ENCODE measurements at places on chromosomes 13 and 19. TPM values are rescaled to one million over a fixed set of nuclear protein-coding genes. Genes with fewer than 3 reads are reported as not detected.

The ZNF525 gene
- total RNA-seq: 13.7 TPM

The KMT2B gene
- 18.8 TPM for total RNA-seq

The IGFL2 gene
- not detected for total RNA-seq

The TMPRSS9 gene
- 0.09 TPM for total RNA-seq

DNA sequence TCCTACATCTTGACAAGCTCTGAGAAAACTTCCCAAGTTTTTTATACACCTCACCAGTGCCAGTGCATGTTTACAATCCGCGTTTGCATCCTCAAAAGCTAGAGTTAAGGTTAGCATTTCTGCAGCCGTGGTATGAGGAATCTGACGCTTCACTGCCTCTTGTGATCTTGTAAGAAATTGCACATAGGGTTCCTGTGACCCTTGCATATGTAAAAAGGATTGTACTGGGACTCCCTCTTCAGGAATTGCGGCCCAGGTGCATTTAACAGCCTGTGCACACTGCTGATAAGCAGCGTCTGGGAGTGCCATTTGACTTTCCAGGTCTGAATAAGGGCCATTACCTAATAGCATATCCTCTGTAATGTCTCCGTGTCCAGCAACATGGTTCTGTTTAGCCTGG, 15.3 kb downstream of the FPR3 start:
- H3K4me1 ChIP-seq: no peaks in the 10 kb centered on the region
- H3K4me3 ChIP-seq: no peak overlapping the region
- H3K36me3 ChIP-seq: no peaks in the 10 kb centered on the region
- no peak for DNase-seq

- DNase-seq: no peak
- H3K27ac ChIP-seq: no peak overlapping the region
- no peaks in the 10 kb centered on the region for H3K4me1 ChIP-seq
- H3K27me3 ChIP-seq: no peaks in the 10 kb centered on the region
- H3K36me3 ChIP-seq: no peaks in the 10 kb centered on the region
Measured at GRCh38 chr13:58843567-58843966, 1212.0 kb downstream of the PCDH17 start.

DNA sequence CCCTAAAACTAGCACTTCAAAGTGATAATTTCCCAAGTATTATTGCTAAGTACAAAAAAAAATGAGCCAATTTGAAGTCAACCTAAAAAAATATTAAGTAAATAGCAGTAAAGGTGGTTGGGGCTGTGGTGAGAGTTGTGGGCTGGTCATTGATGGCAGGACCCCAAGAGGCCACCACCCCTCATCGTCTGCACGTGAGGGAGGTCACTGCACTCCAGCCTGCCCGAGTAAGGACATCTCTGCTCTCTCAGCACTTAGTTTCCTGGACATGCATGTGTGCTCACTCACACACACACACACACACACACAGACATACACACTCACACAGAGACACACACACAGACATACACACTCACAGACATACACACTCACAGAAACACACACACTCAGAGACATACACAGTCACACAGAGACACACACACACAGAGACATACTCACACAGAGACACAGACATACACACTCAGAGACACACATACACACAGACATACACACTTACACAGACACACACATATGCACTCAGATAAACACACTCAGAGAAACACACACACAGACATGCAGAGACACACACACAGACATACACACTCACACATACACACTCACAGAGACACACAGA, 127.2 kb upstream of the SOX1 start:
- H3K27ac ChIP-seq: no peak overlapping the region
- no peak for DNase-seq
- no peaks in the 10 kb centered on the region for H3K36me3 ChIP-seq
